Smooth muscle cell of trachea (primary cell): ENCODE measurements at places on chromosomes 7 and 10. TPM values are rescaled to one million over a fixed set of nuclear protein-coding genes. Genes with fewer than 3 reads are reported as not detected.

NME8 gene
- not detected in 2 replicates for total RNA-seq

TSPAN33 gene
- 0.15 and 0.17 TPM in 2 replicates for total RNA-seq

CALHM1 gene
- total RNA-seq: not detected in 2 replicates

TUBB8 gene
- total RNA-seq: 0.15 TPM in 1 of 2 replicates, not detected in the other

VIPR2 gene
- total RNA-seq: under 0.01 TPM in 1 of 2 replicates, not detected in the other

GCK gene
- 1.5 and 2.2 TPM in 2 replicates for total RNA-seq

PFKFB3 gene
- 20.1 and 65.7 TPM in 2 replicates for total RNA-seq

GNAT3 gene
- total RNA-seq: not detected in 2 replicates

GPNMB gene
- total RNA-seq: 288 and 440 TPM in 2 replicates

PON1 gene
- total RNA-seq: not detected in 2 replicates

NODAL gene
- total RNA-seq: not detected in 2 replicates

FEZF1 gene
- not detected in 2 replicates for total RNA-seq

CALCR gene
- not detected in 2 replicates for total RNA-seq

ST8SIA6 gene
- total RNA-seq: 0.17 TPM in 1 of 2 replicates, not detected in the other

SUN3 gene
- not detected in 2 replicates for total RNA-seq

ARHGAP22 gene
- total RNA-seq: 60.2 and 70.8 TPM in 2 replicates

HOXA5 gene
- total RNA-seq: 10.8 and 16.7 TPM in 2 replicates

EBLN1 gene
- total RNA-seq: not detected in 2 replicates

PROSER2 gene
- 2.0 and 5.8 TPM in 2 replicates for total RNA-seq

SLC26A5 gene
- total RNA-seq: not detected in 2 replicates

TYW1B gene
- total RNA-seq: 5.2 and 5.8 TPM in 2 replicates

UCMA gene
- total RNA-seq: not detected in 2 replicates

RBAK gene
- total RNA-seq: 6.8 and 7.7 TPM in 2 replicates

PHYHIPL gene
- total RNA-seq: under 0.01 TPM in 1 of 2 replicates, not detected in the other

EPDR1 gene
- total RNA-seq: 19.5 and 66.8 TPM in 2 replicates

GRM3 gene
- not detected in 2 replicates for total RNA-seq

METTL27 gene
- total RNA-seq: 7.1 and 36.6 TPM in 2 replicates

ADCK2 gene
- total RNA-seq: 21.5 and 31.8 TPM in 2 replicates

OPN4 gene
- total RNA-seq: not detected in 2 replicates

C10orf143 gene
- 0.87 and 1.2 TPM in 2 replicates for total RNA-seq

FAM25C gene
- total RNA-seq: not detected in 2 replicates

TEX36 gene
- total RNA-seq: 0.44 TPM in 1 of 2 replicates, not detected in the other
